Activated T-helper 1 cell treated with anti-CD3 and anti-CD28 coated beads, Interleukin-12 subunit alpha, Interleukin-12 subunit beta, Interleukin-2, Interleukin-4 antibody, amounts not matched to agents 30 ng/mL and 10 ng/mL and 1 ng/mL, durations not matched to agents 14 hours and 24 hours and 36 hours (primary cell): ENCODE measurements at places on chromosomes 7 and 10. TPM values are rescaled to one million over a fixed set of nuclear protein-coding genes. Genes with fewer than 3 reads are reported as not detected.

DENND2A gene
- not detected in 2 replicates for total RNA-seq

NPFFR1 gene
- not detected in 2 replicates for total RNA-seq

DNA sequence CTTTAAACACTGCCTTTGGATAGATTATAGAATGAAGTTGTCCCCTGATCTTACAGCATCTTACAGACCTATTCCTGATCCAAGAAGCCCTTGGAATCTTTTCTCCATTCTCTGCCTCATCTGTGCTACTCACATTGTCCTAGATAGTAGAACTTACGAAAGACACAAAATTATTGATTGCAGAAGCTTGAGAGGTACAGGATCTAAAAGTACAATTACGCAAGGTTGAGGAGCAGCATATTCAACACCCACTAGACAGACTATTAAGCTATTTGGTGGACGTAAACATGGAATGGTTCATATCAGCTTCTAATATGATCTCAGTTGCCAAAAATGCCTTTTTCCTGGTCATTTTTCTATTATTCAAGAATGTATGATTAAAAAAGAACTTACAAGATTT is 90.5 kb upstream of the SEM1 start:
- no peaks in the 10 kb centered on the region for H3K36me3 ChIP-seq
- H3K4me3 ChIP-seq, result no peak overlapping the region
- no peak for DNase-seq
- no peaks in the 10 kb centered on the region for H3K4me1 ChIP-seq
- no peak overlapping the region for H3K27ac ChIP-seq

DNA sequence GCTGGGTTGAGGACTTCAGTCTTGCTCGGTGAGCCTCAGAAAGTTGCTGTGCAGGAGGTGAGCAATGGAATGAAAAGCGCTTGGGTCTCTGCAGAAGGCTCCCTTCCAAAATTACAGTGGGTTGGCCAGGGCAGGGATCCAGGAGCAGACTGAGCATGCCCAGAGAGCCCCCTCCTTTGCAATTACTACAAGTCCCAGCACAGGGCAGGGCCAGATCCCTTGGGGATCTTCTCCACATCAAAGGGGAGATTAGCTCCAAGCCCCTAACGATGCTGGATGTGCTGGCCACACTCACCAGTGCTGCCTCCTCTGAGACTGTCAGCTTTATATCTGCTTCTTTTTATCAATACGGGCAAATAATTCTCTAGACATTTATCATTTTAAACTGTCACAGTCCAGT is 337.5 kb downstream of the RPS24 start:
- no peak for DNase-seq
- H3K4me1 ChIP-seq, result no peaks in the 10 kb centered on the region
- H3K36me3 ChIP-seq, result no peaks in the 10 kb centered on the region
- H3K4me3 ChIP-seq, result no peak overlapping the region

DNA sequence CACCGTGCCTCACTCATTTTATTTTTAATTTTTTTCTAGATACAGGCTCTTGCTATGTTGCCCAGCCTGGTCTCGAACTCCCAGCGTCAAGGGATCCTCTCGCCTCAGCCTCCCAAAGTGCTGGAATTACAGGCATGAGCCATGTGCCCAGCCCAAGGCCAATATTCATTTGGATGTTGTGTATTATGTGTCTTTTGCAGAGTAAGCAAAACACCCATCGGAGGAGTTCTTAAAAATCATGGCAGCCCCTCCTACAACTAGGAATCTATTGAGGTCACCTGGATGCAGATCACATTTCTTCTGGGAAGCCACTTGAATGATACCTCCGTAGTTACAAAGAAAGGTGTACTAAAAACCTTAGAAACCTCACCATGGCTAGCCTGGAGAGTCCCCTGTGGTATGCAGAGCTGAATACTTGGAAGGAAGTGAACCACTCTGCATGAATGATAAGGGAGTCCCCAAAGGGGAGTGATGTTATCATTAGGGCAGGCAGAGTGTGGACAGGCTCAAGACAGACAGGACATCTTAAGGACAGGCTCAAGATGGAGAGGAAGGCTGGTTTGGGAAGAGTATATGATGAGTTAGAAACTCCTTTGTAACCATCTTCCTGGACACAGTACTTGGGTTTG is 185.7 kb downstream of the TAX1BP1 start:
- no peak overlapping the region for H3K4me3 ChIP-seq
- no peaks in the 10 kb centered on the region for H3K36me3 ChIP-seq
- peak; percentile 2 for DNase-seq
- H3K27me3 ChIP-seq, result peaks cover 5% of the 10 kb centered on the region
- H3K4me1 ChIP-seq, result peaks cover 11% of the 10 kb centered on the region
- no peak overlapping the region for H3K27ac ChIP-seq

COL17A1 gene
- not detected in 2 replicates for total RNA-seq

GPNMB gene
- total RNA-seq, result 0.83 and 1.2 TPM in 2 replicates

PPP1R3C gene
- total RNA-seq, result not detected in 2 replicates

SLC13A4 gene
- not detected in 2 replicates for total RNA-seq

ZCCHC24 gene
- total RNA-seq, result 0.52 and 0.59 TPM in 2 replicates

DNA sequence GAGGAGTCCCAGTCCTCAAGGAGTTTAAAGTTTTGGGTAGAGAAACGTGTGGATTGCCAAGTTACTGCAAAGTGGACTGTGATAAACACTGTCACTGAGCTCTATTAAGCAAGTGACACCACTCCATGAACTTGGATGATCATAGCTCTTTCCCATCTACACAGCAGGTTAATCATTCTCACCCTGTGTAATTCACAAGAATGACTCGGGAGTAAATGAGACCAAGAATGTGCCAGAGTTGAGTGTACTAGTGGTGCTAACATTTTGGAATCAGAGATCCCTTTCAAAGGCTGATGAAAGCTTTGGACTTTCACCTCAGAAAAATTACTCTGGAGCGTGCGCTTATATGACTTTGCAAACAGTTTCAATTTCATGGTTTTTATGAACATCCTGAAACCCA is 80.8 kb downstream of the RBM20 start:
- no peaks in the 10 kb centered on the region for H3K36me3 ChIP-seq
- H3K27ac ChIP-seq, result no peak overlapping the region
- no peak for DNase-seq
- no peaks in the 10 kb centered on the region for H3K27me3 ChIP-seq
- H3K4me3 ChIP-seq, result no peak overlapping the region
- peaks cover 25% of the 10 kb centered on the region for H3K4me1 ChIP-seq

- H3K27me3 ChIP-seq, result no peaks in the 10 kb centered on the region
- H3K4me1 ChIP-seq, result peaks cover 13% of the 10 kb centered on the region
- H3K27ac ChIP-seq, result no peak overlapping the region
- no peaks in the 10 kb centered on the region for H3K36me3 ChIP-seq
Observed at GRCh38 chr7:142420554-142421362, 162.9 kb upstream of the PRSS58 start.

DNA sequence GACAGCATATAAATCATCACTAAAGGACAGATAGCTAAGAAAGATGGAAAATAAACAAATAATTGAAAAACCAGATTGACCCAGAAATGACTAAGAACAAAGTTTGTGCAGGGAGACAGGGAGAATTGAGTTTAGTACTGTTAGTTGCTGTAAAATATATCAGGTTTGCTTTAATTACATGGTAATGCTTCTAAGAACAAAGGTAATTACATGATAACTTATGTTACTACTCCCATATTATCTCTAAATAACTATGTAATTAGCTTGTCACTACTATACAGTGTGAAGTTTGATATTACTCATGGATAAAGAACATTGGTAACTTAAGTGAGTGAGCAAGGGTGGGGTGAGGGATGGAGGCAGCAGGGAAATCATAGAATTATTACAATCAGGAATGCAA is 135.2 kb upstream of the KAT6B start:
- no peaks in the 10 kb centered on the region for H3K4me1 ChIP-seq
- no peaks in the 10 kb centered on the region for H3K27me3 ChIP-seq
- no peak overlapping the region for H3K27ac ChIP-seq
- H3K36me3 ChIP-seq, result peaks cover 6% of the 10 kb centered on the region
- DNase-seq, result no peak

DNA sequence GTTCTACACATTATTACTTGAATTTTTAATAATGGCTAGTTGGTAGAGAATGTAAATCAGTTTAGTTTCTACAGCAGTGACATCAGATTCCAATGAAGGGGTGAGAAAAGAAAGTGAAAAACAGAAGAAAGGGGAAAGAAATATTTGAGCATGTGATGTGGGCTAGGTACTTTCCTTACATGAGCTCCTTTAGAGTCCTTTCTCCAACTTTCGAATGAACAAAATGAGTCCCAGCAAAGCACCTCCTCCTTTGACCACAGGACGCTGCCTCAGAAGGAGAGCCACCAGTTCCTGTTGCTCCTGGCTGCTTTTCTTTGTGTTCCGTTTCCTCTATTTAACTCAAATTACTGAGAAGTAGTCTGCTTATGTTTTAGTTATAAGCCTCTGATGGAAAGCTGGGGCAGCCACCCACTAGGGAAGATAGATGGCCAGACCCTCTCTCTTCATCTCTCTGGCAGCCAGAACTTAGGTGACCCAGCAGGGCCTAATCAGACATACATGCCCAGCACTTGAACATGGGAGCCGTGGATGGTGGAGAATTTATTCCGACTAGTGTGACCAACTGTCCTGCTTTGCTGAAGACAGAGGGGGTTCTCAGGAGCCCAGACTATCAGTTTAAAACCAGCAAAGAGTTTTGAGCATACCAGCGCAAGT is 82.4 kb upstream of the NME8 start:
- peaks cover 10% of the 10 kb centered on the region for H3K4me1 ChIP-seq
- no peaks in the 10 kb centered on the region for H3K27me3 ChIP-seq
- no peak overlapping the region for H3K27ac ChIP-seq
- no peaks in the 10 kb centered on the region for H3K36me3 ChIP-seq
- no peak overlapping the region for H3K4me3 ChIP-seq

DNA sequence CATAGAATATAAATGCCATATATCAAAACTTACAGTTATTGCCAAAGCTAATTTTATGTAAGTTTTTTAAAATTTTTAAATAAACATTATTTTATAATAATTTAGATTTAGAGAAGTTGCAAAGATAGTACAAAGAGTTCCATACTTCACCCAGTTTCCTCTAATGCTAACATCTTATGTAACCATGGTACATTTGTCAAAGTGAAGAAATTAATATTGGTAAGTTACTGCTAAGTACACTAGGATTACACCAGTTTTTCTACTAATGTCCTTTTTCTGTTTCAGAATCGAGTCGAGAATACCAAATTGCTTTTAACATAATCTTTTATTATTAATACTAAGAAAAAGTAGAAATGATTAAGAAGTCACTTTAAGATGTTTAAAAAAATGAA is 29.2 kb downstream of the CSGALNACT2 start:
- DNase-seq, result no peak
- peaks cover 19% of the 10 kb centered on the region for H3K4me1 ChIP-seq
- H3K27ac ChIP-seq, result no peak overlapping the region
- H3K27me3 ChIP-seq, result no peaks in the 10 kb centered on the region
- peaks cover 48% of the 10 kb centered on the region for H3K36me3 ChIP-seq

DNA sequence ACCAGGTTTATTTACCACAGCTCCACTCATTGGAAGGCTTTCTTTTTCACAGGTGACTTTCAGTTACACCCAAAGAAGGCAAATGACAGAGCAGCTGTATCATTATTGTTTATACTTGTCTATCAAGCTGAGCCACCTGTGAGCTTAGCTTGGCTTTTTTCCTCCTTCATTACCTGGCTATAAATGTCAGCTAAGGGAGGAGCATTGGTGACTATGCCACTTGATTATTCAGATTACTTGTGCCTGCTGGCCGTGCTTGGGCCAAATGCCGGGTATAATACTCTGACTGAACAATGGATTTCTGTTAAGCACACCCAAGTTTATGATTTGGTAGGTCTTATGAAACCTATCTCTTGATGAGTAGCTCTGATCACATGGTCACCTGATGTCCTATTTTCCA is 9.9 kb upstream of the GNAT3 start:
- DNase-seq, result no peak
- H3K27ac ChIP-seq, result no peak overlapping the region
- H3K27me3 ChIP-seq, result no peaks in the 10 kb centered on the region
- no peak overlapping the region for H3K4me3 ChIP-seq

EPDR1 gene
- 0.34 TPM in 1 of 2 replicates, not detected in the other for total RNA-seq
